ENCODE measurements at places on chromosomes 13 and 19. TPM values are rescaled to one million over a fixed set of nuclear protein-coding genes. Genes with fewer than 3 reads are reported as not detected.

SOX21 gene
- total RNA-seq = 1.3 TPM

TRPM4 gene
- 9.5 TPM for total RNA-seq

IGFL2 gene
- total RNA-seq = 0.83 TPM

LPAR2 gene
- 2.9 TPM for total RNA-seq

POGLUT2 gene
- total RNA-seq = 6.5 TPM

PSG11 gene
- 0.15 TPM for total RNA-seq

ZNF726 gene
- total RNA-seq = 0.98 TPM

ZNF221 gene
- 0.53 TPM for total RNA-seq

TNNT1 gene
- total RNA-seq = 151 TPM

KLF2 gene
- total RNA-seq = 25.8 TPM

All from A549 treated with RU486 at 1 μM for 4 hours (cell line).